ENCODE measurements at places on chromosomes 6 and 20.

- no peak for DNase-seq
Measured at GRCh38 chr6:7693827-7694226, 32.1 kb upstream of the BMP6 start.

DNA sequence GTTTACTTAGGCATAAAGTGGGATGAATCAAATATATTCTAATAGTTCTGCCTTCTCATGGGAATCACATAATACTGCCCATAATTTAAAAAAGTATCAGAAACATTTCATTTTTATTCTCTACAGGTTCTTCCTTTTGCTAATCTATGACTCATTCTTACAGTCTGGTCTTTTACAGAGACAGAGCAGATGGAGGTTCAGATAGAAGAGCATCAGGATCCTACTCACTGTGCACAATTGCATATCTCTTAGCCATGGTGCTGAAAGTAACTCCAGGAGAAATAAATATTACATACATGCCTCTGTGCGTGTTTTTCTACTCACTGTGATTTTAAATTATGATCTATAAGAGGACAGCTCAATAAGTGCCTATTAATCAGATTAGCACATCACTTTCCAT, 16.3 kb upstream of the OR2B6 start:
- no peak for DNase-seq

DNA sequence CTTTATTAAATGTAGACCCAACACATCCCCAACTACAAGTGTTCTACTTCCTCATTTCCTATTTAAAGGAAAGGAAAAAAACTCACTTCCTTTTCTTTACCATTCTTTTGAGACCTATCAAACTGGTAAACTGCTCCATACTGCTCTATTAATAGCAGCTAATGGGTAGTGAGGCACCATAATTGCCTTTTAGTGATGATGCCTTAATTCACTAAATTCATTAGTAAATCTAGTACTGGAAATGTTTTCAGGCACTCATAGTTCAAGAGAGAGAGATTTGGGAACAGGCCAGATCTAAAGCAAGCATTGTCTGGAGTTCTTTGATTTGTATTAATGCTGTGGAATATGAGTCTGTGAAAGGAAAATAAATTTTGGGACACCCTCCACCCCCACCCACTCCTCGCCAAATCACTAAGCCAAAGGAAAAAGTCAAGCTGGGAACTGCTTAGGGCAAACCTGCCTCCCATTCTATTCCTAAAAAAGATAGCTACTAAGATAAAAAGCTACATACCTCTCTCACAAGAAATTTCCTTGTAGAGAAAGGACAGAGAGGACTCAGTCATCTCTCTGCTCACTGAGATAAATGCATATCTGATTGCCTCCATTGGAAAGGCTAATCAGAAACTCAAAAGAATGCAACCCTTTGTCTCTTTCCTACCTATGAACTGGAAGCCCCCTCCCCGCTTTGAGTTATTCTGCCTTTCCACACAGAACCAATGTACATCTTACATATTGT, 13.6 kb upstream of the IBTK start:
- no peak for DNase-seq

DNA sequence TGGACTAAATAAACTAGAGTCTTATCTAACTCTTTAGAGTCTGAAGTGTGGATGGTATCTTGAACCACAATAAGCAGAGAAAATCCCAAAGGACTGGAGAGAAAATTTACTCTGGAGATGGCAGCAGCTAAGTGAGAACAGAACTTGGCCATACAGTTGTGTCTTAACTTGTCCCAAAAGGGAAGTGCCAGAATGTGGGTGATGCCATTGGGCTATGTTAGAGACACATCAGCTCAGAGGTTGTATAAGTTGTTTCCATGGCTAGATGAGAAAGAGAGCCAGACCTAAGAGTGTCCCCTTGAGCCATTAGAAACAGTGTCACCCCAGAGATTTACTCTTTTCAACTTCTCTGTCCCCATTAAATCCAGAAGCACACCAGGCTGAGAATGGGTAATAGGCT, 36.2 kb downstream of the FOXO3 start:
- DNase-seq = no peak

- no peak for DNase-seq
Measured at GRCh38 chr6:38020593-38020992, 201.1 kb downstream of the ZFAND3 start.

DNA sequence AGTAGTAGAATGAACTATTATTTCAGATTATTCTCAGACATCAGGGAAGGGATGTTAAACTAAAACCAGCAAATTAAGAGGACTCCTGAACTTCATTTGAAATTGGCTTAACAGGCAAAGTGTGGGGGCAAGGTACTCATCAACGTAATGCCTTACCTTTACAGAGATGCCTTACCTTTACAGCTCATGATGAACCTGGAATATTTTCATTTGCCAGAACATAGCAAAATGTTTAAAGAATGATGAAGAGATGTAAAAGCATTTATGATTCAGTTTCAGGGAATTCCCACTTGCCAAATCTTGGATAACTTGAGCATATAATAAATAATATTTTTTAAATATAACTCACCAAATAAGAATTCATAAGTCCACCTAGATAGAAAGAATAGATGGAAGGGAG, 207.5 kb downstream of the TINAG start:
- DNase-seq = no peak

DNA sequence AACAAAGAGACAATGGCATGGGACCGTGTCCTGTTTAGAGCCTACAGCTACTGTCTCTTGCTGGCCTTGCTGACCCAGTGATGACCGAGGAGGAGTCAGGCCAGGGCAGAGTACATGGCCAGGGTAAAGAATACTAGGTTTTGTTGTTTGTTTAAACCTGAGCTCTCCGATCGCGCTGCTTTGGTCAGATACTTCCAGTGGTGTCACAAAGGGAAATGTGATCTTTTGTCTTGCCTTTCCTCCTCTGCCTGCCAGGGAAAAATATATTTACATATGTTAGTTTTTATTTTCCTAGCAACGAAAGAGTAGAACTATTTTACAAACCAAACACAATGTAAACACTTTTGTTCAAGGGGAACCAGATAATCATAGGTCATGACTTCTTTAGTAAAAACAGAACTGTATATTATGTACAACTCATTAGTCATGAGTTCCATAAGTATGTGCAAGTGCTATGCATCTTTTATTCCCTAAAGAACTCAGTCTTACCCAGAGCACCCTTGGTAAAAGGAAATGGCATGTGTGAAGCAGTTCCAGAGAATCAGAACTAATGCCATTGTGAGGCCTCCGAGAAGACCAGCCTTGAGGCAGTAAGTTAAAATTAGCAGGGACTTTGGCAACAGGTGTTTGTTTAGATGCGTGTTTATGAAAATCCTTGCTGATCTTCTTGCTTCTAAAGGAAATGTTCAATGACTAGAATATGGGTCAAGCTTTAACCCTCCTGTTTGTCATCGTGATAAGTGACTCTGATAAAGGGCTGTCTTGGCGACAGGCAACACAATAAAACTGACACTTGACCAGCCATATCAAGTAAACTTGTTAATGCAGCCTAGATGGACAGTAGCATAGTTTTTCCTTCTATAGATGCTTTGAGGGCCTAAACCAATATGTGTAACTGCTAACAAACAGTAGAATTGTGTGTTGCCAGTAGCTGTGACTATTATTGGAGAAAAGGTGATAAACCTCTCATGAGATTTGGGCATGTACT, 204.6 kb downstream of the NKAIN2 start:
- DNase-seq = no peak

DNA sequence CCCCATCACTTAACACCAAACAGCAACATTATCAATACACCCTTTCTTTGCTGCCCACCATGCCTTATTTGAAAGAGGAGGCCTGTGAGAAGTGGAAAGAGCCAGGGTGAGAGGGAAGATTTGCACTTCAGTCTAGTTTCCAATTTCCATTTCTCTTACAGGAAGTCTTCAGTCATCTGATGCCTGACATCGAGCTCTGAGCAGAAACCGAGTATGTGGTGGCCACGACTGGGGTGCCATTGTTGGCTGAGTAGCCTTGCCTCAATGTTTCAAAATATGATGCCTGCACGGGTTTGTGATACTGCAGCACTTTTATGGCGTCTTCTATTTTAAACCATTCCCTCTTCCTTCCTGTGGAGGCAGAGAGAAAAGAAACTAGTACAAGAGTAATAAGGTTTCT, 39.8 kb upstream of the SMIM29 start:
- no peak for DNase-seq

DNA sequence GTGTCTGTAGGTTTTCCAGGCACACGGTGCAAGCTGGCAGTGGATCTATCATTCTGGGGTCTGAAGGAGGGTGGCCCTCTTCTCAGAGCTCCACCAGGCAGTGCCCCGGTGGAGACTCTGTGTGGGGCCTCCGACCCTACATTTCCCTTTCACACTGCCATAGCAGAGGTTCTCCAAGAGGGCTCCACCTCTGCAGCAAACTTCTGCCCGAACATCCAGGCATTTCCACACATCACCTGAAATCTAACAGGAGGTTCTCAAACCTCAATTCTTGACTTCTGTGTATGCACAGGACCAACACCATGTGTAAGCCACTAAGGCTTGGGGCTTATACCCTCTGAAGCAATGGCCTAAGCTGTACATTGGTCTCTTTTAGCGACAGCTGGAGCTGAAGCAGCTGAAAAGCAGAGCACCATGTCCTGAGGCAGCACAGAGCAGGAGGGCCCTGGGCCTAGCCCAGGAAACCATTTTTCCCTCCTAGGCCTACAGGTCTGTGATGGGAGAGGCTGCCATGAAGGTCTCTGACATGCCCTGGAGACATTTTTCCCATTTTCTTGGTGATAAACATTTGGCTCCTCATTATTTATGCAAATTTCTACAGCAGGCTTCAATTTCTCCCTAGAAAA, 253.3 kb downstream of the ERMARD start:
- DNase-seq = no peak

DNA sequence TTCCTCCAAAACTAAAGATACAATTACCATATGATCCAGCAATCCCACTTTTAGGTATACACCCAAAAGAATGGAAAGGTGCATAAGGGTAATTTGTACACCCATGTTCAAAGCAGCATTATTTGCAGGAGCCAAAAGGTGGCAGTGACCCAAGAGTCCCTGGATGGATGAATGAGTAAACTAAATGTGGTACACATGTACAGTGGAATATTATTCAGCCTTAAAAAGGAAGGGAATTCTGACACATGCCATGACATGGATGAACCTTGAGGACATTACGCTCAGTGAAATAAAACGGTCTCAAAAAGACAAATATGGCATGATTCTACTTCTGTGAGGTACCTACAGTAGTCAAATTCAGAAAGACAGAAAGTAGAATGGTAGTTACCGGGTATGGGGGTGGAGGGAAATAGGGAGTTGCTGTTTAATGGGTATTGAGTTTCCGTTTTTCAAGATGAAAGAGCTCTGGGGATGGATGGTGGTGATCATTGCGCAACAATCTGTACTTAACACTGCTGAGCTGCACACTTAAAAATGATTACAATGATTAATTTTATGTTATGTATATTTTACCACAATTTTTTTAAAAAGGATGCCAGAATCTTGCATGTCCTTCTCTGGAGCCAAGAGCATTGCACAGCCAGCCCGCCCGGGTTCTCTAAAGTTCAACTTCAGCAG, 518.9 kb upstream of the JARID2 start:
- no peak for DNase-seq

DNA sequence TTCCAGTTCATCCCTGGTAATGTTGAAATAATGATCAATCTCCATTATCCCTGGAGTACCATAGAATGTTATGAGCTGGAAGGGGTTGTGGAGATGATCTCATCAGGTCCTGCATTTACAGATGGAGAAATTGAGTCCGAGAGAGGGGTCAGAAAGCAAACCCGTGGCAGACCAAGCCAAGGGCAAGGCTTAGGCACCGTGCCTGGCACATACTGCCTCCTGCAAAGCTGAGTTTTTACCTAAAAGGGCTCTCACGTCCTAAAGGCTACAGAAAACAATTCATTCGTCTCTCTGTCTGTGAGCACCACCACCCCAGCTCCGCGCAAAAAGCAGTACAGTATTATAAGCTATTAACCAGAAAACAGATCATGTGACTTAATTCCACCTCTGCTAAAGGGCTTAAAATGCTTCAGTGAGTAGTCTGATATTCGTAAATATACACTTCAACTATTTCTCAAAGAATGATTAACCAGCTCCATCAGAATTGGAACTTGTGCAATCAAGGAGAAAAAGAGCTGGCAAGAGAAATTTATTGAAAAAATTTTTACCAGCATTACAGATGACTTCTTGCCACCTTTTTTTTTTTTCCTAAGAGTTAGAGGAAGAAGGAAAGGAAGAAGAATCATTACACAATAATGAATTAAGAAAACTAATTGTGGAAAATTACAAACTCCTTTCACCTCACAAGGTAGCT, 3.4 kb upstream of the PARD6B start:
- no peak for DNase-seq

DNA sequence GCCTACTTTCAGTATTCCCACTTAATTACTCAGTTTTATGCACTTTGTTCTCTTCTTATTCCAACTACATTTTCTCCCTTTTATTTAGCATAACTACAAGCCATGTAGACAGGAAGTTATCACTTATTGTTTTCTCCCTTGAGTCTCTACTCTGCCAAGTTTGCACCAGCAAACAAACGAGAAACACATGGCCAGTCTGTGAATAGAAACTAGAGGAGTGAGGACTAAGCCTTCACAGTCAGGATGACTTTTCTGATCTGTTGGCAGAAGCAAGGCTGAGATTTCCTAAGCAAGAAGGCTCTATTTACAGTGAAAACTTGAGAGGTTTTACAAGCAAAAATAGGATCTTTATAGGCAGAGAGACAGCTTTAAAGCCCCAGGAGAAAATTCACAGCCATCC, 69.8 kb upstream of the TINAG start:
- DNase-seq = no peak

GRCh38 chr6:30497714-30498113, 8.4 kb downstream of the HLA-E start:
- no peak for DNase-seq

DNA sequence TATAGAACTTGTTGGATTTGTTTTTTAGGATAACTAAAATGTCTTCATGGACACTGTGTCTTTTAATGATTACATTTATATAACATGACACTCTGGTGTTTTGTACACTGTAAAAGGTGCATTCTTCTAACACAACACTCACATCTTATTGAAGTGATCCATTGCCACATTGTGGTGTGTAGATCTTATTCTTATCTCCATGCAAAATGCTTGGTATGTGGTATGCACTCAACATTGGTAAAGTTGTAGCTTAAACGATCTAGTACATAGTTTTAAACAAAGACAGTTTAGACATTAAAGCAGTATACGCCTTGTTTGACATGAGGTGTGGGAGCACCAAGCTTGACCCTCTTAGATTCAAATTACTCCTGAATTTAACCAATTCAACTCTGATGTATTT, 84.7 kb downstream of the SASH1 start:
- DNase-seq = no peak

DNA sequence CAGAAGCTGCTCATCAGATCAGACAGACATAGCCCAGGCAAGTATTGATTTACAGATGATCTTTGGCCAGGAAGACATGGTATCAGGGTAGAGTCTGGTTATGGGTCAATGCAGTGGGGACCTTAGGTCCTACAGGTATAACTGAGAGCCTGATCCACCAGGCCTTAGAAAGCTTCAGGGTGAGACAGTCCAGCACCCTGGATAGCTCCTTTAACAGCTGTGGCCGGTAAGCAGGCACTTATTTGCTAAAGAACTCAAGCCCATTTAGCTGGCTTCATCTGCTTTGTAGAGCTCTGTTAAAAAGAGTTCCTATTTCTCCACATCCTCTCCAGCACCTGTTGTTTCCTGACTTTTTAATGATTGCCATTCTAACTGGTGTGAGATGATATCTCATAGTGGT, 39.6 kb downstream of the ESR1 start:
- DNase-seq = no peak

GRCh38 chr20:63519668-63520503, 679 bp upstream of the PPDPF start:
- DNase-seq = peak; percentile 47
